ENCODE measurements at places on chromosomes 12 and 14.

DNA sequence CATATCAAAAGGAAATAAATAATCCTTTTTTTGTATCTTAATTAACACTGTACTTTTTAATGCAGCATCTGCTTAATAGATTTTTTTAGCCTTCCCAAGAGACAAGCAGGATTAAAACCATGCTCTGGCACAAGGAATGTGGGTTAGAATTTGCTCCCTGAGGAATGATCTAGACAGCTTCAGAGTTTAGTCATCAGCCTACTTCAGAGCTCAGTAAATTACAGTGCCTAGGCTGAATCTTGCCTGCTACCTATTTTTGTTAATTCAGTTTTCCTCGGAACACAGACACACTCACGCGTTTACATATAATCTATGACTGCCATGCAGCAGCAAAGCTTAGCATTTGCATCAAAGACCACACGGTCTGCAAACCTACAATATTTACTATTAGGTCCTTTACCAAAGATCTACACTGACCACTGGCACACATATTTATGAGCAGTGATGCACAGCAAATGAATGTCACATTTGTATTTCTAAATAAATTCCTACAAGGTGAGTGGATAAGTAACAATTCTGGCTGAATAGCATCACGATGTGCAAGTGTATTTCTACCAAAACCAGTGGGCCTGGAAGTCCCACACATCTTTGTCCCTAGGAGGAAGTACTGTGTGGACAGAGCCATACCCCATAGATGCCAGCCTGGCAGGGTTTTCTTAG lies 309.8 kb upstream of the TMEM132C start:
- no peak for DNase-seq

GRCh38 chr12:30970559-30971197 lies 44.1 kb downstream of the TSPAN11 start:
- DNase-seq, result no peak

DNA sequence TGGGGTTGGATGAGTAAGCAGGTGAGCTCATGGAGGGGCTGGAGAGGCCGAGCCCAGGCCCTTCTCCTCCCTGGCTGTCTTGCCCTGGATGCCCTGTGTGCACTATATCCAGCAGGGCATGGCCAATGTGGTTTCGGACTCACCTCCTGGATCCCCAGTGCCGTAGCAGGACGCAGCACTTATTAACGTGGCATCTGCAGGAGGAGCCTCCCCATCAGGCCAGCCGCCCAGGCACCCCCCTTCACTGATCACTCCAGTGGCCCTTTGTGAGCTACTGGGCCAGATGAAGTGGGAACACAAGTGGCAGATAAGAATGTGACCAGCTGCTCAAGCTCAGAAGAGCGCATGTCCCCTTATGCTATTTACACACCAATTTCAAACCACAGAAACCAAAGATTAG lies 43.1 kb upstream of the DICER1 start:
- DNase-seq, result no peak

GRCh38 chr14:70894868-70895267 lies 12.4 kb upstream of the PCNX1 start:
- no peak for DNase-seq

GRCh38 chr12:131357185-131357747 lies 353.6 kb upstream of the SFSWAP start:
- no peak for DNase-seq

GRCh38 chr14:102421411-102422057 lies 58.8 kb downstream of the TECPR2 start:
- DNase-seq, result no peak

DNA sequence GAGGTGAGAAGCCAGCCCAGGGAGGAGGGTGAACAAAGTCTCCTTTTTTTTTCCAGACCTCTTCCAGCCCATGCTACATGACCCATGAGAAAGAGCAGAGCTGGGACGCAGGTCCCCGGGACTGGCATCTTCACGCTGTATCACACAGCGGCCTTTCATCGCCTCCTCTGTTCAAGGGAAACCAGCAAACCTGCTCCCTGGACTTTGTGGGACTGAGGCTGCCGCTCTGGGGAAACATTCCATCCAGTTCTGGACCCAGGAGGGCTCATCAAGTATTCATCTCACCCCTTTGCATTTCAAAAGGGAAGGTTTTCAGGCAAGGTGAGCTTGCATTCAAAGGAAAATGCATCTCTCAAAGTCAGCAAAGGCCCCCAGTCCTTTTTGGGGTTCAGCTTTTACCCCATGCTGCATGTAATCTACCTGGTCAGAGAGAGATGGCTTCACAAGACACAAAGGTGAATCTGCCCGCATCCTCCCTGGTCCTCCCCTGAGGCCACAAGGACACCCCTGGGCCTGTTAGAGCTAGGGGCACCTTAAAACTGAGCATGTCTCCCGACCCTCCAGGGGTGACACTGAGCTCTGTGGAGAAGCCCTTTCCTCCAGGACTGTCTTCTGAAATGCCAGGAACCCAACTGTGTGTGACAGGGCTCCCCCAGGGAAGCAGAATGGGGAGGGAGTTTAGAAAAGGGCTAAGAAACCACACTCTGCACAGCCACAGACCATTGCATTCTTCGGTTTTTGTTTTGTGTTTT lies 21.2 kb upstream of the MEG3 start:
- DNase-seq, result no peak

GRCh38 chr14:70714055-70714550 lies 72.4 kb downstream of the TTC9 start:
- no peak for DNase-seq

- DNase-seq, result no peak
Measured at GRCh38 chr12:12954878-12955625, 3.1 kb upstream of the GPRC5D start.

GRCh38 chr12:109268896-109269295 lies 40.2 kb downstream of the FOXN4 start:
- no peak for DNase-seq

DNA sequence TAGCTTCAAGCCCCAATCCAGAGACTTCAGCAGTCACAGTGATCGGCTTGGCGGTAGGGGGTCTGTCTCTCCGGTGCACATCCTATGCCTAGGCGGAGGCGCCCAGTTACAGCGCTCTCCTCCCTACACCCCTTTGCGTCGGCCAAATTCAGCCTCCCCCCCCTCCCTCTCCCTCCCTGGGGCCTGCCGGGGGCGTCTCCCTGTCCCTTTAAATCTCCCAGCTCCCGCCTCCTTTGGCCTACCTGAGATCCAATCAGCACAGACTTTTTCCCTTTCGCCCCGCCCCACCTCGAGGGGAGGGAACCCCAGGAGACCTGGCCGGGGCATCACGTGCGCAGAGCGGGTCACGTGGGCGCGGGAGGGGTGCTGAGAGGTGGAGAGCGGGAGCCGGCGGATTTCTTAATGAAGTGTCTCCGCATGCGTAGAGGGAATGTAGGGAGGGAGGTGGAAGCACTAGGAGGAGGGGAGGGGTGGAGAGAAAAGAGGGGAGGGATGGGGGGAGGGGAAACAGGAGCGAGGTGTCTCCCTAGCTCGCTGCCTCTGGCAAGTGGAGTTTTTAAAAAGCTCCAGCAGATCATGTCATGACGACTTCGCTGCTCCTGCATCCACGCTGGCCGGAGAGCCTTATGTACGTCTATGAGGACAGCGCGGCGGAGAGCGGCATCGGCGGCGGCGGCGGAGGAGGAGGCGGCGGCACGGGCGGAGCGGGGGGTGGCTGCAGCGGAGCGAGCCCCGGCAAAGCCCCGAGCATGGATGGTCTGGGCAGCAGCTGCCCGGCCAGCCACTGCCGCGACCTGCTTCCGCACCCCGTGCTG lies at the start of gene HOXC13:
Gene HOXC13, plus strand, starts transcription at position 506 of the 815 bp plus-strand sequence. Its CDS starts 76 bp downstream, at position 582.
- no peak for DNase-seq

DNA sequence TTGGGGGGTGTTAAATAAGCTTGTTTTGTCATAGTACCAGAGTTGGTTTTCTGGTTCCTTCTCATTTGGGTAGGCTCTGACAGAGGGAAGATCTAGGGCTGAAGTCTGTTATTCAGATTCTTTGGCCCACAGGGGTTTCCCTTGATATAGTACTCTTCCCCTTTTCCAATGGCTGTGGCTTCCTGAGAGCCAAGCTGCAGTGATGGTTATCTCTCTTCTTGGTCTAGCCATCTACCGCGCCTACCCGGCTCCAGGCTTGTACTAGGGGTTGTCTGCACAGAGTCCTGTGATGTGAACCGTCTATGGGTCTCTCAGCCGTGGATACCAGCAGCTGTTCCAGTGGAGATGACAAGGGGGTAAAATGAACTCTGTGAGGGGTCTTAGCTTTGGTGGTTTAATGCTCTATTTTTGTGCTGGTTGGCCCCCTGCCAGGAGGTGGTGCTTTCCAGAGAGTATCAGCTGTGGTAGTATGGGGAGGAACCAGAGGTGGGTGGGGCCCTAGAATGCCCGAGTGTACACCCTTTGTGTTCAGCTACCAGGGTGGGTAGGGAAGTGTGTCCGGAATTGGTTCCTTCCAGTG lies 209.7 kb downstream of the GPHN start:
- DNase-seq, result no peak

DNA sequence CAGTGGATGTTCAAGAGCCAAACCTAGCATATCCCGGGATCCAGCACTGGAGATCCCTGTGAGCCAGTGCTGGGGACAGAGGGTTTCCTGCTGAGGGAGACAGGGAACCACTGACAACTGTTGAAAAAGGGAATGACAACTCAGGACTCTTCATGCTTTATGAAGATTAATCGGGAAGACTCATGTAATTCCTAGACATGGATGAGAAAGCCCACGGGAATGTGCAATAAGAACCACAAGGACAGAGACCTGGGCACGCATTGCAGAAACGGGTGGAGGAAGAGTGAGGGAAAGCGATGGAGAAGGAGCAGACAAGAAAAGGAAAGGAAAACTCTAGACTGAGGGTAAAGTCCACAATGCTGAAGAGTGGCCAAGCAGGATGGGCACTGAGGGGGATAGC lies 296.0 kb downstream of the PCNX1 start:
- no peak for DNase-seq

DNA sequence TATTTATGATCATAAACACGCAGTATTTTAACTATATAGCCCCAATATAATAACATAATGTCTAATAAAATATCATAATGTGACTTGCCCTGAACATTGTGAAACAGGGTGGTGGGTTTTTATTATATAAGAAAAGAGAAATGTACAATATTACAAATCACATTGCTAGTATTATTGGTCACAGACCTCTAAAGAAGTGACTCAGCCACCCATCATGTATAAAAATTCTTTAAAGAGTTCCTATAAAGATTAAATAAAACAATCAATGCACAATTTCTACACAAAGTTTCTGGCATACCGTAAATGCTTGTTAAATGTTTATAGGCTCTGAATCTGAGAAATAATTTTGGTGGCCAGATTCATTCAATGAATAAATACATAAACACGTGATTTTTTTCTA lies 28.9 kb downstream of the ABCC9 start:
- DNase-seq, result no peak

- DNase-seq, result no peak
Measured at GRCh38 chr14:22003461-22003860, 329.8 kb upstream of the OR4E1 start.

DNA sequence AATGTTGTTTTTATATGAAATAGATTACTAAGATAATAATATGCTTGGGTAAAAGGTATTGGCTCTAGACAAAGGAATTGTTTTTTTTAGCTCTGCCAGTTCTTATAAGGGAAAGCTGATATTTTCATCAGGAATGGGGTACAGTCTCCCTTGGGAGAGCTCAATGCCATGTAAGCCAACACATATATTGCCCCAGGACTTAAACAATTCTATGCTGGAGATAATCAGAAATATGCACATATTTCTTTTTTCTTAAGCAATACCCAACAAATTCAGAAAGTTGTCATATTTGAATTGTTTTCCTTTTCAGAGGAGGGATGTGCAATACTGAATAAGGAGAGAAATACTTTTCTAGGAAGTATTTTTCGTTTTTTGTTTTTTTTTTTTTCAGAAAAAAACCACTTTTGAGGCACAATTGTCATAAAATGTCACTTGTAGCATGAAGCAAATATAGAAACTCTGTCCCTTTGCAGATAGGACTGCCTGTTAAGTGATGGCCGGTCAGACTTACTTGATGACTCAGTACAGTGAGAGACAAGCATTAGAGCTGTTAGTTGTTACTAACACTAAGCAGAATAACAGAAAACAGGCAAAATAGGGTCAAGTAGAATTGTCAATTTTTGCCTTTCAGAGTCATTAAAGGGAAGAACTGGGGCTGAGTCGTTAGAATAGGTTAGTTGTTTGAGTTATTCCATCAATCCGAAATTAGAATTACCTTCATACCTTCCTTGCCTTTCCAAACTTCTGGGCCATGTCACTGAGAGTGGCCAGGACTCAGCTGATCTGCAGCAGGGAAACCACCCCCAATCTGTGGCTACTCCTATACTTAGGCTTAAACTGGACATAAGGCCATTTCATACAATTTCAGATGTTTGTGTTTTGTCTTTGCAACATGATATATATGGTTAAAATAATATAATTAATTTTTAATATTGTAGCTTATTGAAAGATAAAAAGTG lies 168.1 kb downstream of the SLC38A4 start:
- DNase-seq, result no peak

DNA sequence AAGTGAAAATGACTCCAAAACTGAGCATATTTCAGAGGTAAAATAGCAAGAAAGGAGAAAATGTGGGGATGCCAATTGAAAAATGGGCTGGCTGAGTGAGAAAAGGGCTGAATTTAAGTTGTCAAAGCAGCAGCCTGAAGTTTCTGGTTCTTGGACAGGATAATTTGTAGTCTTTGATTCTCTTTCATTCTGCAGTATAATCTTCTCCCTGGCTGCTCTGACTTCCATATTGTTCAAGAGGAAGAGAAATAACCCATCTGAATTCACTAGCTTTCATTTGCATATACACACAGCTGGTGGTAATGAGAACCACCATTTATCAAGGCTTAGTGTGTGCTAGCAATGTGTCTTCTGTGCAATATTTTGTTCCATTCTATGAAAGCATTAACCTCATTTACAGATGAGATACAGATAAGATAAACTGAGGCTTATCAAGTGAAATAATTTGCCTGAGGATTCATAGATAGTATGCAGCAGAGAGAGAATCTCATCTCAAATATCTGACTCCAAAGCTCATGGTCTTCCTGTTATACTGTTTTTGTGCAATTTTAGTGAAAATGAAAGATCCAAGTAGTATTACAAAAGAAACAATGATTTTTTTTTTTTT lies 184.2 kb downstream of the TMTC2 start:
- no peak for DNase-seq

DNA sequence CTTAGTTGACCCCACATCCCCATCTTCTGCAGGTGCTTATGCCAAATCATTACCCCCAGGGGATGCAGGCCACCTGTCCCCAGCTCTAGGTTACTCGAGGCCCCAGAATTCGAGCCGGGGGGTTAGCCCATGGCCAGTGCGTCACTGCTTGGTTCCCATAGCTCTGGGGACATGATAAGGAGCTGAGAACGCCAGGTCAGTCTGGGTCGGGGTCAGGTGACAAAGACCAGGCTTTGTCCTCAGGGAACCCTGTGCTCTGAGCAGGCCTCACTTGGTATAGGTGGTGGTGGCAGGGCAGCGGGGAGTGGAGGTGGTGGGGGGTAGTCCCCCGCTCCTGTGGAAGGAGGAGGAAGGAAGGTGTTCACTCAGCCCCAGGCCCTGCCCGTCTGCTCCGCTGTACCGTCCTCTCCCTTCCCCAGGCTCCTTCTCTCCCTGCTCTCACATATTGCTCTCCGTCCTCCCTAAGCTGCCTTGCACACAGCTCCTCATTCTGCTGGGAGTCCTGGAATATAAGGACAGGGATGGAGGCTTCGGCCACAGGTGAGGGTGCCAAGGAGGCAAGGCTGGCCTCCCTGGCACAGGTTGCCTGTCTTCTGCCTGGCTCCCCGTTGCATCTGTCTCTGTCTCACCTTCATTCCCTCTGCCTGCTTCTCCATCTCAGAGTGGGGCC lies 2.0 kb upstream of the MYH6 start:
- DNase-seq, result no peak
